ENCODE measurements at places on chromosomes 11 and 22.

DNA sequence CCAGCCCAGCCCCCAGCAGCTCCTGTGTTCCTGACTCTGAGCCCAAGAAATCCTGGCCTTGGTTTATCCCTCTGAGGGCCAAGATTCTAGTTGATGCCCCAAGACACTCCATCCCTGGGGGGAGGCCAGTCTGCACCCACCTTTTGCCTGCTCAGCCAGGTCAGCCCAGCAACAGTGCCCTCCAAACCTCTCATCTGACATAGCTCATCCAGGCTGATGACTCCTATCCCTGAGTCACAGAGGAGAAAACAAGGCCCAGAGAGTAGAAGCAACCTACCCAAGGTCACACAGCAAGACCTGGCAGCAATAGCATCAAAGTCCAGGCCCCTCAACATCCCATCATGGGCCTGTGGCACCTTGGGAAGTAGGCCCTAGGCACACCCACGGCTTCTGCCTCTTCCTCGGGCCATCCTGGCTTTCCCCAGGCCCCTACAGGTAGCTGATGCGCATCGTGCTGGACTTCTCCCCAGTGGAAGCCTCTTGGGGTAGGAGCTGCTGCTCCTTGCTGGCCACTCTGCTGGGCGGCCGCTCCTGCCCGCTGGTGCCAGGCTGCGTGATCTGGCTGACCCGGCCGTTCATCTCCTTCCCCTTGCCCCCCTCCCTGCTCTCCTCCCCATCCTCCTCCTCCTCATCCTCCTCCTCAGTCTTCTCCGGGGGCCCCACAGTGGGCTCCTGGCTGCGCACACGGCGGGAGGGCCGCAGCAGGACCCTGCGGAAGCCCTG, 6.0 kb downstream of the SSTR3 start:
- no peak for DNase-seq

DNA sequence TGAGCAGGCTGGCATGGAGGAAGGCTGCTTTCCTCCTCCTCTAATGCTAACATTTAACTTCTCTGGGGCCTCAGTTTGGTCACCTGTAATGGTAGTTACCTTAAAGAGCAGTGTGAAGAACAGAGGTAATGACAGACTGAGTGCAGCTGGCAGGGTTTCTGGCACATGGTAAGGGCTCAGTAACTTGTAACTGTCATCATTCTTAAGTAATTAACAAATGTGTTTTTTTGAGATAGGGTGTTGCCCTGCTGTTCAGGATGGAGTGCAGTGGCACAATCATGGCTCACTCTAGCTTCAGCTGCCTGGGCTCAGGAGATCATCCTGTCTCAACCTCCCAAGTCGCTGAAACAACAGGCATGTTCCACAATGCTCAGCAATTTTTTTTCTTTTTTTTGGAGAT, 242.0 kb upstream of the SYN3 start:
- no peak for DNase-seq

GRCh38 chr11:61149624-61150615, 11.3 kb downstream of the VPS37C start:
- no peak for DNase-seq

DNA sequence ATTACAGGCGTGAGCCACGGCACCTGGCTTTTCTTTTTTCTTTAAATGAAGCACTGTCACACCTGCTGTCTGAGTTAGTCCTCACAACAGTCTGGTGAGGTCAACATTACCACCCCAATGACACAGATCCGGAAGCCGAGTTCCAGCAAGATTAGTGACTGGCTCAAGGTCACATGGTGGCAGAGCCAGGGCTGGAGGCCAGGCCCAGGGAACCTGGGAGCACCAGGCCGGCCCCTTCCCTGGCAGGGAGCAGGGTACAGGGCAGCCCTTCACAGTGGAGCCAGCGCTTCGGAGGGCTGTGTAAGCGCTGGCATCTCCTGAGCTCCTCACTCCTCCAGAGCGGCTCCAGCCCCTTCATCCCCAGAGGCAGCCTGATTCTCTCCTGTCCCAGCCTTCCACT, 118.7 kb downstream of the ST3GAL4 start:
- no peak for DNase-seq

- no peak for DNase-seq
Observed at GRCh38 chr11:20158597-20159257, 1.5 kb downstream of the DBX1 start.

DNA sequence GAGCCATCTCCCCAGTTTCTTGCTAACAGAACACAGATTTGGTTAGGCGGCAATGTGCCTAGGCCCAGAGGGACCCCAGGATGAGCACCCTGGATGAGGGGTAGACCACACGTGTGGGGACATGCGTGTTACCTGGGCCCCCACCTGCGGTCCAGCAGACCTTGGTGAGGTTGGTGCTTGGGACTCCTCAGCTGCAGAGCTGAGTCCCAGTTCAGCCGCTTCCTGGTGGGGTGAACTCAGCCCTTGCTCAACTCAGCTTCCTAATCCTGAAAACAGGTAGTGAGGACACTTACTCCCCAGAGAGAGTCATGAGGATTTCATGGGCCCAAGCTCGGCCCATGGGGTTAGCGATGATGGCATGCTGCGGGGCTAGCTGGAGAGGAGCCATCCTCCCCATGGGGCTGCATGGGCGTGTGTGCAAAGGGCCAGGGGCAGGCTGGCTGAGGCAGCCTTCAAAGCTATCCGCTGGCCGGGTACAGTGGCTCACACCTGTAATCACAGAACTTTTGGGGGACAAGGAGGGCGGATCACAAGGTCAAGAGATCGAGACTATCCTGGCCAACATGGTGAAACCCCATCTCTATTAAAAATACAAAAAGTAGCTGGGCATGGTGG, 46.9 kb upstream of the SHISAL1 start:
- no peak for DNase-seq

DNA sequence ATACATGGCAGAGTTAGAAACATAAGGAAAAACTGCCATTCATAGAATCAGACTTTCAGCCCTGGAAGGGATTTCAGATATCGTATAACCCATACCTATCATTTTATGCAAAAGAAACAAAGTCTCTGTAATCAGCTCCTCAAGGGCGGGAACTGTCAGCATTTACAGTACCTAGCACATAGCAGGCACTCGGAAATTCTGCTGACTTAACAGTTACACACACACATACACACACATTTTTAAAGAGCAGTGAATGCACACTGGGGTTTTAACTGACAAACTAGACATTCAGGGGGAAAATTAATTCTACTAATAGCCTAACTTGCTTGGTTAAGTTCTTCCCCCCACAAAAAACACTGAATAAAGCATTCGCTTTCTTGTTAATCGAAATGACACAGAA, 8.7 kb downstream of the GNG3 start:
- no peak for DNase-seq

DNA sequence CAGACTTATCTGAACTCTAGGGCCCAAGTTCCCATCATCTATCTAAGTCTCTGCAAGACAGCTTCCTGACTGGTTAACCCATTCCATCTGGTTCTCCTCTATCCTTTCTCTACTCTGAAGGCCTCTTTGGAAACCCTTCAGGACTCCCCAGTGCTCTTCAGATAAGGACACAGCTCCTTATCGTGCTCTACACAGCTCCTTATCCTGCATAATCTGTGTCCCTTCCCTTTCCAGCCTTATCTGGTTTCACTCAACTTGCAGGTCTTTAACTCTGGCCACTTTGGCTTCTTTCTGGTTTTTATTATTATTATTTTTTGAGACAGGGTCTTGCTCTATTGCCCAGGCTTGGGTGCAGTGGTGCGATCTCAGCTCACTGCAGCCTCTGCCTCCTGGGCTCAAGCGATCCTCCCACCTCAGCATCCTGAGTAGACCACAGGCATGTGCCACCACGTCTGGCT, 10.6 kb downstream of the ENDOD1 start:
- no peak for DNase-seq

All from stimulated activated CD4-positive, alpha-beta T cell treated with anti-CD3 and anti-CD28 coated beads, Interleukin-4, amount 100 ng/mL, for 48 hours (primary cell).